ENCODE measurements at places on chromosomes 12 and 14.

DNA sequence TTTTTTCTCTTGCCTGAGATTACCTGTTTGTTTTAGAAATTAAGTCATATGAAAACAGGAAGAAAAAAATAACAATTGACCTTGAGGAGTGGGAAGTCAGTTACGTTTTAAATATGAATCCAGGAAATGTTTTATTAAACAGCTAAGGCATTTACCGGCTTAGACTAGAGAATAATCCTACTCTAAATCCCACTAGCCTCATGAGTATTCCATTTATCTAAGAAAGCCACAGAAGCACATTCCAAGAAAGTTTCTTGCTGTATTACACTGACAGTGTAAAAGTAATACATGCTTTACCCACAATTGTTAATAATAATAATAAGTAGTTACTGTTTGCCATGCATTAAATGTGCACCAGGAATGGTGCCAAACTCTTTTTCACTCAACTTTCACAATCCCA lies 90.9 kb downstream of the BMP4 start:
- DNase-seq = no peak

DNA sequence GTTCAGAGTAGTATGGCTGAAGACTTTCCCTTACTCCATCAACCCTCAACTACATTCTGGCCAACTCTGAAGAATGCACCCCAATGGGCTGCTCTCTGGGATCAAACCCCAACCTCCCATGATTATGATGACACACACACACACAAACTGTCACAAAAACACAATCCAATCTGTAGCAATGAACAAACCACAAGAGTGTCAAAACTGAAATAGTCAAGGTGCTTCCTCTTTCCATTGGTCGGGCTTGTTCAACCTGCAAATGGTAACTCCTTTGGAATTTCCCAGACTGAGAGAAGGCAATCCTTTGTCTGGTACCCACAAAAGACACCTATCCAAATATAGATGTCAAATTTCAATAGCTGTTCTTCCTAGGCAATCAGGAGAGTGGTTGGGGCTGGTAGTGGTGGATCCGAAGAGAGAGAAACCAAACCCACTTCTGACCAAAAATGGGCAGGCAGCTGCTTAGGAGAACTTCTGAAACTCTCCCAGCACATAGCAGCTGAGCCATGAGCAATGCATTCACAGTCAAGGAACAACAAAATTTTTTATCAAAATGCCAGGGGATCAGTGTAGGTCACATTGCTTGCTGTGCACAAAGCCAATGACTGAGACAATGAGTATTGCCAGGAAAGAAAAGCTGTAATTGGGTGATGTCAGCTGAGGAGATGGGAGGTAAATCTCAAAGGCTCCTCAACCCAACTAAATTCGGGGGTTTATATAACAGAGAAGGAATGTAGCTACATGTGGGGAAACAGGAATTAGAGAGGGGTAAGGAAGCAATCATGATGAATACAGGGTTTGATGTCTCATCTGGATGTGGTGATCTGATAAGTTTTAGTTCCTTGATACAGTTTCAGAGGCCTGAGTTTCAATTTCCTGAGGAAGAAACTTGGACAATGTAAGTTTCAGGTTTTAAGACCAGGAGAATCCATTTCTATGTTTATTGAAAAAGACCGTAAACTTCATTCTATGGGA lies 191.4 kb downstream of the KITLG start:
- DNase-seq = peak; percentile 19

GRCh38 chr14:38611928-38612327 lies 356.0 kb upstream of the CLEC14A start:
- DNase-seq = no peak

GRCh38 chr14:78567343-78567742 lies 397.2 kb downstream of the NRXN3 start:
- peak; percentile 53 for DNase-seq
